ENCODE measurements at places on chromosomes 16 and 17.

DNA sequence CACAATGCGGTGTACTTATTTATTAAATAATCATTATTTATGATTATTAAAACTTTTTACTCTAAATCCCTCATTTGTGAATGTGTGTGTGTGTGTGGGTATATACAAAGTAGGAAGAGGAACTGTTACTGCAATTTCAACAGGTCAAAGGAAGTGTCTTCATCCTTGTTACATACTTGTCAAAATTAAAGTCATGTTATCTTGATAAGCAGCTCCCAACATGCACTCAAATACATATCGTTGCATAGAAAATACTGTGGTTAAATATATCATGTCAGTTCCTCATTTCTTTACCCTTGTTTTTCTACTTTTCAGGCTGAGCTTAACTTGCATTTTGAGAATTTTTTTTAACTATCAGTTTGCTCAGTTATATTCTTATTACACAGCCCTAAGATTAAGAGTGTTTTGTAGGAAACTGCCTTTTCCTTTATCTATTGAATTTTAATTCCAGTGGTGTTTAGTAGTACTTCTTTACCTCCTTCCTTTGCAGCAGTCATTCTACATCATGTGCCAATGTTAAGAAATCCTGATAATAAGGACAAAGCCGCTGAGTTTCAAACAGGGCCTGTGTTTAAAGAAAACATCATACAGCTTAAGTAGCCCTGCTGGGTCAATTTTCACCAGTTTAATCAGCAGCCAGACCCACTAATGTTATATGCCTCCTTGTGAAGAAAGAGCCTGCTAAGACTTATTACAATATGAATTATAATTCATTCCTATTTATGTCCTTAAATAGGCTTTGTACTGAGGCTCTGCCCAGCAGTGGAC is 7.2 kb downstream of the EFCAB5 start:
- DNase-seq = no peak

- DNase-seq = no peak
Observed at GRCh38 chr17:50311483-50311882, 34.4 kb upstream of the XYLT2 start.

- no peak for DNase-seq
Observed at GRCh38 chr16:71441348-71442050, 355 bp downstream of the TLE7 start.

GRCh38 chr17:47239967-47240651 is 13.5 kb upstream of the ITGB3 start:
- no peak for DNase-seq

GRCh38 chr17:4504188-4504587 is 5.5 kb downstream of the SPNS2 start:
- no peak for DNase-seq

Data from activated T-helper 1 cell treated with anti-CD3 and anti-CD28 coated beads, Interleukin-12 subunit alpha, Interleukin-12 subunit beta, Interleukin-2, Interleukin-4 antibody, amounts not matched to agents 30 ng/mL and 10 ng/mL and 1 ng/mL, durations not matched to agents 14 hours and 24 hours and 36 hours (primary cell).